ENCODE measurements at places on chromosomes 4 and X.

DNA sequence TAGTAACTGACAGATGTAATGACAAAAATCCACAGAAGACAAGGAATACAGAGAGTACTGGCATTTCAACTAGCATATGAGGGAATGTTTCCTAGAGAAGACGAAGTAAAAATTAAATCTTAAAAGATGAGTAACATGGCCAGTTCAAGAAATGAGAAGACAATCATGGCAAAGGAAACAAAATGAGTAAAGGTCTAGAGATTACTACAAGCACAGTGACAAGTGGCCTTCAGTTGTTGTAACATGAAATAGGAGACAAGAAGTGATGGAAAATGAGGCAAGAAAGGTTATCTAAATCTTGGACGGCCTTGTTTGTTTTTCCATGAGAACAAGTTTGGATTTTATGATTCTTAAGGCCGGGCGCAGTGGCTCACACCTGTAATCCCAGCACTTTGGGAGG, 81.0 kb downstream of the PPA2 start:
- no peak for DNase-seq

DNA sequence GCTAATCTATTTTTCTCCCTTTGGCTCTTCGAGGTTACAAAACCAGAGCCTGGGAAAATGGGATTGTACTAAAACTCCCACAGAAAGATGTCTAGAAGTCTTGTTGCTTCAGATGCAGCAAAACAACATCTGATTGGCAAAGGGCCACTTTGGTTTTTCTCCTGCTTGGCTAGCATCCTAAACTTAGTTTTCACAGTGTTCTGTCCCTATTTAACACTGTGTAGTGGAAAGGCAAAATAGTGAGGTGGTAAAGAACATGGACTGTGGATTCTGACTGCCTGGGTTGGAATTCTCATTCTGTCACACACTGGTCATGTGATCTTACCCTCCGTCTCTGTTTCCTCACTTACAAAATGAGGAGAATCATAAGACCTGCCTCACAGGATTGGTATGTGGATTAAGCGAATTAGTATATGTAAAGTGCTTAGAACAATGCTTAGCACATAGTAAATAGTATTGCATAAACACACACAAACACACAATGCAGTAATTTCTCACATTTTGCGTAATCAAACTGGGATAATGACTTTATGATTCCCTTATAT, 23.5 kb downstream of the TIGD2 start:
- DNase-seq = no peak

DNA sequence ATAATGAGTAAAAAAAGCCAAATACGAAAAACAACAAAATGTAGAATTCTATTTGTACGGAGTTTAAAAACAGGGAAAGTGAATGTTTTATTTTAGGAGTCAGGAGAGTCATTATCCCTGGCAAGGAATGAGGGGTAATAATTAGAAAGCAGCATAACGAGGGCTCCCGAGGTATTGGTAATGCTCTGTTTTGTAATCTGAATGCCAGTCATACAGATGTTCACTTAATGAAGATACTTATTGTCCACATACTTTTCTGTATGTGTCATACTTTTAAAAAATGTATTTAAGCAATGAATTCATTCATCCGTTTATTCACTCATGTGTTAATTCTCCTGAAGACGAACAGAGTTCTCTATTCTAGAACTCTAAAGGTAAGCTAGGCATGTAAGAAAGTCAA, 87.8 kb upstream of the BMP2K start:
- no peak for DNase-seq

GRCh38 chr4:184812199-184812542, 13.6 kb downstream of the ACSL1 start:
- no peak for DNase-seq

GRCh38 chr4:96352051-96352517, 512.2 kb downstream of the PDHA2 start:
- DNase-seq = peak; percentile 37

GRCh38 chr4:80471756-80472155, 136.2 kb downstream of the CFAP299 start:
- DNase-seq = peak; percentile 27

DNA sequence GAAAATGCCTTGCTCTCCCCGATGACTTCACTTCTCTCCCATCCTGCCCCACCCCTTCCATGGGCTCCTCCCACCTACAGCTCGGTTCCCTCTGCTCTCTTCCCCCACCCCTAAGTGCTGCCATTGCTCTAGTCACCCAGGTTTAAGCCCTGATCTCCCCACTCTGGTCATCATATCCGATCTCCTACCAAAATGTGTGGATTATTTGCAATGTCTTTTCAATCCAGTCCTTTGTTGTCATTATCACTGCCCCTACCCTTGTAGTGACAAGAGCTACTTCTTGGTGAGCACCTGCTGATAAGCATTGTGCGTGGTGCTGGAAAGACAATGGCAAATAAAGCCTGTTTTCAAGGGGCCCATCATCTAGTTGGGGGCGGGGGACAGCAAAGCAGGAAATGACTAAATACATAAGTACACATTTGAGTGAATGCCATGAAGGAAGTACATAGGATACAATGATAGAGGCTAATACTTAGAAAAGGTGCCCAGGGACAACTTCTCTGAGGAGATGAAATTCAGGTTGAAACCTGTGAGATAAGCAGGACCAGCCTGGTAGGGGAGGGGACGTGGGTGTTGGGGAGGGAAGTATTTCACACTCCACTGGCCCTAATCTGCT, 63.8 kb downstream of the DLG3 start:
- peak; percentile 53 for DNase-seq

DNA sequence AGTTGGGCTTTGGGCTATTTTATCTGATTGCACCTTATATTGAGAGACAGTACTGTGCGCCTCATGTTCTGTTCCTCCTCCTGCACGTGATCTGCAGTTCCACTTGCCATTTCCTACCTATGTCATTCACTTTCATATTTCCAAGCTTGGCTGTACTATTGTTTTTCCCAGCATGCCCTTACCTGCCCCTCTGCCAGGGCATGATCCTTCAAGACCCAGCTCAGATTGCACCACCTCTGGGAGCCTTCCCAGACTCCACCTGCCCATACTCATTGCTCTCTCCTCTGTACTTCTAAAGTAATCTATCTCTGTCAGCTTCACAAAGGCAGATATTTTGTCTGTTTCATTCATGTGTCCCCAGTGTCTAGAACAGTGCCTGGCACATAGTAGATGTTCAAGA, 11.6 kb downstream of the SLC25A5 start:
- DNase-seq = no peak

DNA sequence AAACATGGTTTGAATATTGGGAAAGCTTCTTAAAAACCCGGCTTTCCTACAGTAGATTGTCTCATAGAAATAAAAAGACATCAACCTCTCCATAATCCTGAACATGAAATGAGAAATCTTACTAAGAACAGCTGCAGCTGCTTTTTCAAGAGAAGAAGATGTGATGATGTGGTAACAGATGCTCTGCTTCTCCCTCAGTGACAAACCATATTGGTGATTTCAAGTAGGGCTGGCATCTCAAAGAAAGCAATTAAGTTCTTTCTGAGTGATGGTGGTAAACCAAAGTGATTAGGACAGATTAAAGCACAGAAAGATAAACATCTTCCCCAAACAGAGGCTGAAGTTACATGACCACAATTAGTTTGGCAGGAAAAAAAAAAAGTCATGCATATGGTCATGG, 1477.7 kb downstream of the RAPGEF2 start:
- no peak for DNase-seq

DNA sequence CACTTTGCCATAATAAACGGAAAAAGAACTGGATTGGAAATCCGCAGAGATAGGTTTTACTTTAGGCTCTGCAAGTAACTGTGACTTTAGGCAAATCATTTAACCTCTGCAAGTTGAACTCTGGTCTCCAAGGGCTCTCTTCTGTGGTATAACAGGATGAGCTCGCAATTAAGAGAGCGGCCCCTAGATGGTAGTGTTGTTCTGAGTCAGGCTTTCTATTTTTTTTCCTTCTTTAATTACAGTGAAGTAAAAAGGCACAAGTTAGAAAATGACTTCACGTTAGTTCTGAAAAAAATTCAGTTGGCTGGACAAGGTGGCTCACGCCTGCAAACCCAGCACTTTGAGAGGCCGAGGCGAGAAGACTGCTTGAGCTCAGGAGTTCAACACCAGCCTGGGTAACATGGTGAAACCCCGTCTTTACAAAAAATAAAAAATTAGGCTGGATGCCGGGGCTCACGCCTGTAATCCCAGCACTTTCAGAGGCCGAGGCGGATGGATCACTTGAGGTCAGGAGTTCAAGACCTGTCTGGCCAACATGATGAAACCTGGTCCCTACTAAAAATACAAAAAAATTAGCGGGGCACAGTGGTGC, 18.0 kb downstream of the RPS3A start:
- peak; percentile 78 for DNase-seq

- DNase-seq = no peak
Measured at GRCh38 chr4:147933316-147933715, 201.4 kb downstream of the ARHGAP10 start.

GRCh38 chr4:165199286-165199685, 8.1 kb upstream of the KLHL2 start:
- no peak for DNase-seq

- DNase-seq = no peak
Measured at GRCh38 chr4:36323816-36324419, 42.5 kb downstream of the DTHD1 start.
